NCI-H187 (cell line): ENCODE measurements at places on chromosomes 12 and 14.

GRCh38 chr14:77206877-77207389, 25.3 kb downstream of the TMEM63C start:
- DNase-seq, result no peak

DNA sequence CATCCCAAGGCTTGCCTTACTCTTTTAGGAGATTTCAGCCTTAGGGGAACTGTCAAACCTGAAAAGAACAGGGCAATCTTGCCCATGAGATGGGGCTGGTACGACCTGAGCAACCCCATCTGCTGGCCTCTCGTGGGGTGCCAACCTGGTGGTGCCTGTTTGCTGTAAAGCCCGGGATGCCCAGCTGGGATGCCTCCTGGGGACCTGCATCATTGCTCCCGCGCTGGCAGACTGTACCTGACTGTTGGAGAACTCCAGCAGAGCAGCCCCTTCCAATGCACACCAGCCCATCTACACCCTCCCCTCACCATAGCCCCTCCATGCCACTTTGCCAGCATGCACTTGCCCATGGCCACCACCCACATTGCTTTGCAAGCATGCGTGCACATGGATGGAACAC, 335.7 kb downstream of the RPS29 start:
- DNase-seq, result no peak

- DNase-seq, result no peak
Measured at GRCh38 chr14:93333631-93334103, 831 bp upstream of the BTBD7 start.

DNA sequence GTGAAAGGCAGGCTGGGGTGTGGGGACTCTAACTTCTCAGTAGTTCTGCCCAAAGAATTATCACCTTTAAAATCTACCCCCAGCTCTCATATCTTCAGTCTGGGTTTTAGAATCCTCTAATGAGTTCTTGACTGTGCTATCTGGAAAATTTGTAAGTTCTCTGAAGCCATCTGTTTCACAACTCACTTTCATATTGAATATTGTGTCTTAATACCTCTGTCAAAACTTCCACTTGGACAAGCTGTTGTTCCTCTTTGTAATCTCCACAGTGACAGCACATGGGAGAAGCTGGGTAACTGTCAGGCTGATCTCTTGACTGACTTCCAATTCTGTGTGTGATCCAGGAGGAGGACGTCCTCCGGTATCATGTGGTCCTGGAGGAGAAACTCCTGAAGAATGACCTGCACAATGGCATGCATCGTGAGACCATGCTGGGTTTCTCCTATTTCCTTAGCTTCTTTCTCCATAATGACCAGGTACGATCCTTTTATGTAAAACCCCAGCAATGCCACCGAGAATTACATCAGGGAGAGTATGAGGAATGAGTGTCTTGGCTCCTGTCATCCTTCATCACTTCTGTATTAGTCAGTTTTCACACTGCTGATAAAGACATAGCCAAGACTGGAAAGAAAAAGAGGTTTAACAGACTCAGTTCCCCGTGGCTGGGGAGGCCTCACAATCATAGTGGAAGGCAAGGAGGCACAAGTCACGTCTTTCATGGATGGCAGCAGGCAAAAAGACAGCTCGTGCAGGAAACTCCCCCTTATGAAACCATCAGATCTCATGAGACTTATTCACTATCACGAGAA, 111.9 kb downstream of the STAB2 start:
- no peak for DNase-seq

GRCh38 chr14:44700184-44700583, 193.1 kb upstream of the FSCB start:
- no peak for DNase-seq

DNA sequence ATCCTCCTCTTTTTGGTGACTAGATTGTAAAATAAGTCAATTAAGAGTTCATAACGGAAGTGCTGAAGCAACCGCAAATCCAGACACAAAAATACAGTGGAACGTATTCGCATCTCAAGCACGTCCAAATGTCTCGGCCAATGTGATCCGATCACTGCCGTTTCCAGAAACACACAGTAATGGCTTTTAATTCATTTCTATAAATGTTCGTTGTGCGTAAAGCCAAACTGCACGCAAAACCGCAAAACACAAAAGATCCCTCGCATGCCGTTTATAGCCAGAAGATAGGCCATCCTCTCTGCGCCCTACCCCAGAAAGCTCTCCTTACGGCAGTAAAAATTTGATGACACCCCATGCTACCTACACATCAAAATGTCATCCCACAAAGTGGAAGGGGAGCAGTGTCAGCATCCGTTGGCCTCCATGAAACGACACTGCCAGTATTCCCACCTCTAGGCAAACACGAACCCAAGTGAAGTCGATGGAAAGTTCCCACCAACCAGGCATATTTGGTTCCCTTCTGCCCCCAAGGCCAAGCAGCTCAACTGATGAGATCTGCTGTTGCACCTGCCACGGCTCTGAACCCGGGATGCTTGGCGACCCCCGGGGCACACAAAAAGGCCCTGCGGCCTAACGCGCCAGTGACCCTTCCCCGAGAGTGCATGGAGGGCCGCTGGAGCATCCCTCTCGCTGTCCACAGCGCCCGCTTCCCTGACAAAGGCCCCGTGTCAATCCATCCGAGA, 1.4 kb downstream of the HECTD4 start:
- DNase-seq, result no peak

DNA sequence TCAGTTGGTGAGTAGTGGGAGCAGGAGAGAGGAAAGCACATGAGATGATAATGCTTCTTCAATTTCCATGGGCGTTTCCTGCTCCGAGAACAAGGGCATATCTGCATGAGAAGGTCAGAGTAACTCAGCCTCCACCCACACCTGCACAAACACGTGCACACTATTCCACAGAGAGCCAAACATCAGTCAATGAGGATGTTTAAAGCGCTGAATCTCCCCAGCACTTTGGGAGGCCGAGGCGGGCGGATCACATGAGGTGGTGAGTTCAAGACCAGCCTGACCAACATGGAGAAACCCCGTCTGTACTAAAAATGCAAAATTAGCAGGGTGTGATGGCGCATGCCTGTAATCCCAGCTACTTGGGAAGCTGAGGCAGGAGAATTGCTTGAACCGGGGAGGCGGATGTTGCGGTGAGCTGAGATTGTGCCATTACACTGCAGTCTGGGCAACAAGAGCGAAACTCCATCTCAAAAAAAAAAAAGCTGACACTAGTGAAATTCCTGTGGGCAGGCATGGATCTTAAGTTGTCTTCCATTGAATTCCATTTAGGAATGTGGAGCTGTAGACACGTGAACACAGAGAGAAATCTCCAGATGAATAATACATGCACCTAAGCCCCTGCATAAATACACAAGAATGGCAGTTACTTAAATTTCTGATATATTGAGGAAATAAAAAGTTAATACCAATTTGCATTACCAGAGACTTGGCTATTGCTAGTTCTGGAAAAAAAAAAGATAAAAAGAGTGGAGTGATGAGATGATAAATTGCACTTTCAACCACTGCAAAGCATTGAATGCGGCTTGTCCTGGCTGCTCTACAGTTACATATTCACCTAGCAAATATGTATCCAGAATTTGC, 1097.4 kb upstream of the TMEM132C start:
- no peak for DNase-seq

- no peak for DNase-seq
Measured at GRCh38 chr14:22837114-22837749, 847 bp downstream of the MMP14 start.

DNA sequence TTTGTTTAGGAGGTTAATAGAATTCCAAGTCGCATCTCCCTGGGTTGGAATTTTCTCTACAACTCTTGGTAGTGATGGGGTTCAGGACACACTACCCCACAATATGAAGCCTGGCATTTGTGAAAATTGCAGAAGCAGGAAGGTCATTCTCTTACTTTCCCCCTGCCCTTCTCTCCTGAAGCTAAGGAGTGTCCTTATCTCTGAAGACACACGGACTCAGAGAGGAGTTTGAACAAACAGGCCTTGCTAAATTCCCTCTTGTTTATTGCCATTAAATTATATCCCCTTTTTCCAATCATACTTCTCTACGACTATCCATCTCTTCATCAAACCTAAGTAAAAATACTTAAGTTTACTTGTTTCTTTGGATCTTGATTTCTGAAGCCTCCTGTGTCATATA, 443.0 kb downstream of the RAD51B start:
- no peak for DNase-seq

GRCh38 chr12:100724071-100724470, 70.5 kb upstream of the ANO4 start:
- DNase-seq, result peak; percentile 67

DNA sequence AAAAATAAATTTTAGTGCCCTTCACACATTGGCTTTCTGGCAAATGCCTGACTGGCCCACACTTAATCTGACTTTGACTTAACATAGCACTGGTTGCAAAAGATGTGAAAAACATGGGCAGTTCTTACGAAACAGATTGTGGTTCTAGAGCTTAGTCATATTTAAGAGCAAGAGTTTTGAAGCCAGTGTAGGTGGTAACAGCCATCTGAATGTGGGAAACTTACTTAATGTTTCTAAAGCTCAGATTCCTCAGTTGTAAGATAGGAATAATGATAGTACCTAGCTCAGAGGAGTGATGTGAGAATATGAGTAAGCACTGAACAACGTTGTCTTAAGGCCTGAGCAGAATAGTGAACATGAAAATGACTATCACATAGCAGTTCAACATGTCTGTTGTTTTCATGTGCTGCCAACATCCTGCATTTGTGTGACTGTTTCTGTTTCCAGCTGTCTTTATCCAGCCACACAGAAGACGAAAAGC, 262.7 kb downstream of the SYT1 start:
- no peak for DNase-seq

- no peak for DNase-seq
Measured at GRCh38 chr14:91862417-91862816, 4.9 kb downstream of the TC2N start.

DNA sequence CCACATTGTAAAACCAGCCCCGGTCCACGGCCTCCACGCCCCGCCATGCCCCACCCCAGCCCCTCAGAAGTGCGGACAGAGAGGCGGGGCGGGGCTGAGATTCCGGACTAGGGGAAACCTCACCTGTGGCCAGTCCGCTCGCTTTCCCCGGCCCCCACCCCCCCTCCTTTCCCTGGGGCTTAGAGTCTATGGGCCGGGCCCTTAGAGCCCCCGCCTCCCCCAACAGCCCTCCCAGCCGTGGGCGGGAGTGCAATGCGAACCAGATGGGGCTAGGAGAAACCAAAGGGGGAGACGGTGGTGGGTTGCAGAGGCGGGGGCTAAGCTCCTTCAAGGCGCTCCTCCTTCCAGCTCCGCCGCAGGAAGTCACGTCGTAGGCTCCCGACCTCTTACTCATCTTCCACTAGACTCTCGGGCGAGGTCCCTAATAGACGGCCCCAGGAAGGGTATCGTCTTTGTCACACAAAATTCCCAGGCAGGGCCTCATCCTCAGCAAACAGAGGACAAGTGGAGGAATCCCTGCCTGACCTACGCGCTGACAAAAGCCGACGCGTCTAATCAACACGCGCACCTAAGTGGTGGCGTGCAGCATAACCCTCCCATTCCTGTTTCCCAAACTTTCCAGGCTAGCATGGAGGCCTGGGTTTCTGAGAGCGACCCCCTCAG, 1.1 kb upstream of the NAB2 start:
- DNase-seq, result no peak

GRCh38 chr14:63283884-63284248, 34.9 kb downstream of the GPHB5 start:
- no peak for DNase-seq

DNA sequence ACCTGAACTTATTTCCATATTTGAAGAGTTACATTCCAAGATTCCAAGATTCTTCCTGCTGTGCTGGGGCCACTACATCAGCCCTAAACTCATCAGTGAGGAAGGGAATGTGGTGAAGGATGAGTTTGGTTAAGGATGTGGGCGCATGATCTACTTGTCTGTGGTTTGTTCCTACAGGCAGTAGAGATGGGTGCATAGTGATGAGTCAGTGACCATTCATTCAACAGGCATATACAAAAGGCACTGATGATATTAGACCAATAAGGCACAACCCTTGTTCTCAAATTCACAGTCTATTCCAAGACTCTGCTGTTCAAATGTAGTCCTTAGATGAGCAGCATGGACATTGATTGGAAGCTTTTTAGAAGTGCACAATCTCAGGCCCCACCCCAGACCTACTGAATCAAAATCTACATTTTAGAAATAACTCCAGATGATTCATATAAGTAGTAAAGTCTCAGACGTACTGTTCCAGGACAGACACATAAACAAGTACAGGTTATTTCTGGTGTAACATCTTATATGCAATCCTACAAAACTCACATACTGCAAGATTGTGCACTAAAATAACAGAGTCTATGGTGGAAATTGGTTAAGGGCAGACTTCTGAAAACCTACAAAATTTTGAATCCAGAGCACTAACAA, 47.7 kb upstream of the MAP3K9 start:
- DNase-seq, result no peak

DNA sequence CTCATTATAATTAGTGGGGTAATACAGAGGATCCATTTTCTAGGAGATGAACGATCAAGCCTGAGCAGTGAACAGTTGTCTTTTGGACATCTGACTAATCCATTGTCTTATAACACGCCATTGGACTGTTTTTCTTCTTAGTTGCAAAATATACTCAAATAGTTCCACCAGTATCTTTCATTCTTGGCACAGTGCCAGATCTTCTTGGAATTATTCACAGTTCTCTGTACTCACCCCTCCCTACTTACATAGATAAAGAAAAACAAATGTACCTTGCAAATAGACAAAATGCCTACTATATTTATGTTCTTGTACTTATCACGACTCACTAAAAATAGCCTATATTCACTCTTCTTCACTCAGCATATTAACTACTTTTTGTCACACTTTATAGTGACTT, 3.8 kb downstream of the CBLN3 start:
- no peak for DNase-seq

DNA sequence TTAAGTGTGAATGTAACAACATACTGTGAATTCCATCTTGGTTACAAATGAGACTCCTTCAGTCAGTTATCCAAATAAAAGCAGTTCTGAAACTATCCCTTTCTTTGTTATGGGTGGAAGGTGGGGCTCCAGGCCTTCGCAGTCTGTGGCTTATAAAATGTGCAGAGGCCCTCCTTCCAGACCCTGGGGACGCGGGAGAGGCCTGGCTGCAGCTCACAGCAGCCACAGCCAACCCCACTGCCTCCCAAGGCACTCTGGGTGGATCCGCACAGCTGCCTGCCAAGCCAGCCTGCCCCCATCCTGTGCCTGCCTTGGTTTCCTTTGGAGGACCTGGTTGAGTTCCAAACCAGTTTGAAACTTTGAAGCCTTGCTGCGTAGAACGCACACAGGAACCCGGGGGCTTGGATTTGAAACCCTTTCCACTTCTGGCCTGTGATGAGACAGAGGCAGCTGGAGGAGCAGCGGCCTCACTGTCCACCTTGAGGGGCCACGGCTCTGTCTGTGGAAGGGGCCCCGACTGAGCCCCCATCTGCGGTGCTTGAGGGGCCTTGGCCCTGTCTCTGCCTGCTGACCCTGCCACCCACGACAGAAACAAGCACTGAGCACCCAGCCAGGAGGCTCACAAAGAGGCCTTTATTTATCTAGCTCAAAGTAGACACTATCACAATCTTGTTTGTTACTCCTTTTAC, 30.4 kb downstream of the CCNK start:
- no peak for DNase-seq

DNA sequence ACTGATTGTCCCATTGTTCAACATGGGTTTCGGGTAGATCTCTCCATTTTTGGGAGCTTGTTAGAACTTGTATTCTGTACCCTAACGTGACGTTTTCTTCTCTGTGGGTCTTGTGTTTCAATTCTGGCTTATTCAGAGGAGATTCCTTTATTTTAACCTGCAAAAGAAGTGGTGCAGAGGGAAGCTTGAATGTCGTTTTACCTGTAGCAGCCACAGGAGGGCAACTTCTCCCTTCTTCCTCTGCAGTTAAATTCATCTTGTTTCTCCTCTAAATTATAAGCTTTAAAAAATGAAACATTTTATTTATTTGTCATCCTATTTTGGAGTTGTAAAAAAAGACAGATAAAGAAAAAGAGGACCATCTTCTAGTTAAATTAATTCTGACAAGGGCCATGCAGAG, 13.7 kb upstream of the CLEC4D start:
- DNase-seq, result no peak
